Neural progenitor cell (in vitro differentiated cells): ENCODE measurements at places on chromosomes 11 and 22. TPM values are rescaled to one million over a fixed set of nuclear protein-coding genes. Genes with fewer than 3 reads are reported as not detected.

DNA sequence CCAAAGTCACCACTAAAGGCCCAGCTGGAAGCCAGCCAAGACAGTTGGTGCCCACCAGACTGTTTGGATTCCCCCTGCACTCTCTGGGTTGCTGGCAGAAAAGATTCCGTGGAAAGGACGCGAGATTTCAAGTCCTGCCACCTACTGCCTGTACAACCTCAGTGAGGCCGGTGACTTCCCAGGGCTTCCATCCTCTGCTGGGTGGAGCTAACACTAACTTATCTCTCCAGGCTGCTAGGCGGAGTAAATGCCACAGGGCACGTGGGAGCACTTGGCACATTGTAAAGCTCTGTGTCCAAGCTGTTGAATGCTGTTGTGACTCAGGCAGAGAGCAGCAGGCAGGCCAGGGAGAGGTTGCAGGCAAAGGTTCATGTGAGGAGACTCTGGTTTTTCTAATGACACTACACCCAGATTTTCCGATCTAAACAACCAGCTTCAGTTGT lies 50.9 kb upstream of the CDON start:
- H3K27me3 ChIP-seq, result no peaks in the 10 kb centered on the region
- H3K4me1 ChIP-seq, result peaks cover 13% of the 10 kb centered on the region
- no peaks in the 10 kb centered on the region for H3K36me3 ChIP-seq
- no peak overlapping the region for H3K4me3 ChIP-seq

DNA sequence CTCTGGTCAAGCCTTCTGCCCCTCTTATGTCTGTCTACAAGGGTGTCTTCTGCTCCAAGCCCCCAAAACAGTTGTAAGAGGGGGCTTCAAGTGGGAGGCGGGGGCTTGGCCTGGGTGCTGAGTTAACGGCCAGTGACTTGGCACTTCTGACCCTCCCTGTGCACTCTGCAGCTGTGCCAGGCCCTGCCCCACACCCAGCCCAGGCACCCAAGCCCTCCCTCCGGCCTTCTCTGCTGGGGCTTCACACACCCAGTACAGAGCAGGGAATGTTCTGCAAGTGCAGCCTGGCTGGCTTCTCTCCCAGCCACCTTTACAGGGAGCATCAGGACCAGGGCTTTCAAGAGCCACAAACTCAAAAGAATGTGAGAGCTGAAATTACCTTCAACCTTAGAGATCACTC lies 3.8 kb downstream of the TMEM121B start:
- peaks cover 10% of the 10 kb centered on the region for H3K27me3 ChIP-seq
- H3K4me3 ChIP-seq, result no peak overlapping the region
- peak overlapping the region; percentile 69 for H3K27ac ChIP-seq
- no peak for DNase-seq

DNA sequence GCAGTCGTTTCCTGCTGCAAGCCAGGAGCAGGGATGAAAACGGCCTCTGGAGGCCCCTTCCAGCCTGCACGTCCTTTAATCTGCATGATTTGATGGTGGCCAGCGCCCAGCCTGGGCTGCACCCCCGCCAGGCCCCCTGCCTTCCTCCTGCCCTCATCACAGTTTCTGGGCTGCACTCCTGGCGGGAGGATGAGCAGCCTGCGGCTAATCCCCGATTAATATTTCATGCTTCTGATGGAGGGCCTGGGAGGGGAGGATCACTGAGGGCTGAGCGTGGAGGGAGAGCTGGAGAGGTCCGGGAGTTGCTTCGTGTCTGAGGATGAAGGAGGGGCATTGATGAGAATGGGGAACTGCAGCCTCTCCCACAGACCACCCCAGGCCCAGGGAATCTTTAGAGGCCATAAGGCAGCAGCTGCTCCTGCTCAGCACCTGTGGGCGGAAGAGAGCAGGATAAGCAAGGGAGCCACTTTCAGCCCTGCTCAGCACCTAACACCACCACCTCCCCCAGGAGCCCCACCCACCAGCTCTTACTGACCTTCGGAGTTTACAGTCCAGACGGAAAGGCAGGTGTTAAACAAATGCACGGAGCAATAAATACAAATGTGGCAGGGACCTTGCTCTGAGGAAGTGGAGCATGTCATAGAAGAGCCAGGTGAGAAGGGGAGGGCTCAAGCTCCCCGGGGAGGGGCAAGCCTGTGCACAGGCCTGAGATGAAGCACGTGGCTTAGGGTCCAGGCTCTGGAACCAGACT lies 135.0 kb upstream of the NECTIN1 start:
- no peak overlapping the region for H3K4me3 ChIP-seq
- no peak overlapping the region for H3K27ac ChIP-seq
- peaks cover 6% of the 10 kb centered on the region for H3K4me1 ChIP-seq
- DNase-seq, result peak; percentile 16
- H3K36me3 ChIP-seq, result no peaks in the 10 kb centered on the region

DNA sequence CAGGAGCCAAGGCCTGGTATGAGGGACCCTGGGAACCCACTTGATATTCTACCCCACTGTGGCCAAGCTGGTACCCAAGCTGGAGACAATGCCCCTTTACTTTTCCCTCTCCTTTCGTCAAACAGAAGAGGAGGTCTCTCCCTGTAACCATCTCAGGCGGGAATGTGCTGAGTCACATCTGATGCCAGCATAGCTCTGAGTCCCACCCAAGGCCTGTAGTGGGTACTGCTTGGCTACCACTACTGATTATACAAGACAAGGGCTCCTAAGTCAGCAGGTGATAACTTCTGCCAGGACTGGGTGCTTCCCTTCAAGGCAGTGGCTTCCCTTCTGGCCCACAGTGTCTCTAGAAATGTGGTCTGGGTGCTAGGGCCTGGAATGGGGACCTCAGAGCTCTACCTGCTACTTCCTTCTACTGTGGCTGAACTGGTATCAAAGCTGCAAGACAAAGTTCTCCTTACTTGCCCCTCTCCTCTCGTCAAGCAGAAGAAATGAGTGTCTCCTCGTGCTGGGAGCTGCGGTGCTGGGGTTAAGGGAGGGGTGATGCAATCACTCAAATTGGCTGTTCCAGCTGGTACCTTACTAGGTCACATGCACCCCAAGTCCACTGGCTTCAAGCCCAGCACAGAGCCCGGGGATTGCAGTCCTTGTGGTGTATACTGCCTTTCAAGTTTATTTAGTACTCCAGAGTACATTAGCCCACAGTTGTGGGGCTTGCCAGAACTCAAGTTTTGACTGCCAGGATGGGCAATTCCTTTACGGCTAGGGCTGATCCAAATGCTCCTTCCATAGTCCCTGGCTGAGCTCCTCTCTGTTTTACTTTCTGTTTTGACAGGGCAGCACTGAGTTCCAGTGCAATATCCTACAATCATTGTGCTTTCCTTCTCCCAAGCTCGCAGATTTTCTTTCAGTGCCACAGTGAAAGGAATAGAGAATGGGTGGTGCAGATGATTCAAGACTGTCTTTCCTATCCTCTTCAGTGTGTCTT lies 419.7 kb upstream of the CNTN5 start:
- H3K27me3 ChIP-seq, result no peaks in the 10 kb centered on the region
- H3K4me1 ChIP-seq, result no peaks in the 10 kb centered on the region
- no peak for DNase-seq
- H3K27ac ChIP-seq, result no peak overlapping the region

DNA sequence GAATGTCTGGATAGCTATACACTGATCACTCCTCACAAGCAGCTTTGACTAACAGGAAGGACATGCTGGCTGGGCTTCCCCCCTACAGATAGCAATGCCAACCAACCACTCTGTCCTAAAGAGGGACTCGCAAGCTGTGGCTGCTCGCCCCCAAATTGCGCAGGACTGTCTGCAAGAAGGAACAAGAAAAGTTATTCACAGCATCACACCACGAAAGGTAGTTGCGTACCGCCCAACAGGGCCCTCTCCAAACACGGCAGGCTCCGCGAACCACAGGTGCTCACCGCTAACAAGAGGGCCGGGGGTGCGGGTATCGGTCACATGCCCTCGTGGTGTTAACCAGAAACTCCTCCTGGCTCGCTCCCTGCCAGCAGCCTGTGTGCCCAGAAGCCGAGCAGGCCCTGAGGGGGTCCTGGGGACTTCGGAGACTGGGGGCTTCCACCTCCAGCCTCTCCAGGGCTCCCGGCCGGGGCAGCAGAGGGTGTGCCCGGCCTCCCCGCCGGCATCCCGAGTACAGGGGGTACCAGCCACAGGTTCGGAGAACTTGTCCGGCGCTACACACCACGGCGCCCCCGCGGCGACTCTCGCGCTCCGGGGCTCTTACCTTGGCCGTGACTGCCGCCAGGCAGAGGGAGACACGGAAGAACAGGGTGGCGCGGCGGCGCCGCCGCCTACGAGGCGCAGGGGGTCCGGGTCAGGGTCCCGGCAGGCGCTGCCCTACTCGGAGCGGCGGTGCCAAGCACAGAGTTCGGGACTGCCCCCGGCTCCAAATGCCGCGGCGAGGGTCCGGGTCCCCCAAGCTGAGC lies 682 bp downstream of the LARGE1 start:
- H3K4me1 ChIP-seq, result peaks cover 33% of the 10 kb centered on the region
- no peak overlapping the region for H3K27ac ChIP-seq
- H3K27me3 ChIP-seq, result peaks cover 13% of the 10 kb centered on the region
- H3K4me3 ChIP-seq, result peak overlapping the region; percentile 81

Gene PHOX2A
- total RNA-seq, result not detected in 2 replicates

DNA sequence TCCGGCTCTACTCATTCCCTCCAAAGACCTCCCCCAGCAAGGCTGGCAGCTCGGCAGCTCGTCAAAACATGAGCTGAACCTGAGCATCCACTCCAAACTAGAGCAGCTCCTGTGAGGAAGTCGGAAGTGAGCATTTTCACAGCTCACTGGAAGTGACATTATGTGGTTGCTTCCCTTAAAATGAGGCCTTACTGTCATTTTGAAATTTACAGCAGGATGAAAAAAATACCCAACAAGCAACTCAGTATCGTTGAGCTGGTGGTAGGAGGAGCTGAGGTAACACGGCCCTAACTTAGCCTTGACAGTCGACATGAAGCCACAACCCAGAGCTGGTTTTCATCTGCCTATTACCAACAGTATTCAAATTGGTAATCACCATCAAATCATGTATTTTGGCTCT lies 38.0 kb upstream of the ARFGAP3 start:
- no peak for DNase-seq
- no peaks in the 10 kb centered on the region for H3K4me1 ChIP-seq
- H3K27ac ChIP-seq, result no peak overlapping the region
- H3K36me3 ChIP-seq, result no peaks in the 10 kb centered on the region
- H3K4me3 ChIP-seq, result no peak overlapping the region

Gene TRIM49
- not detected in 2 replicates for total RNA-seq

Gene OR4C3
- total RNA-seq, result not detected in 2 replicates

Gene POU2AF2
- not detected in 2 replicates for total RNA-seq

Gene ART1
- total RNA-seq, result not detected in 2 replicates

- H3K4me3 ChIP-seq, result no peak overlapping the region
- H3K27ac ChIP-seq, result no peak overlapping the region
- no peaks in the 10 kb centered on the region for H3K27me3 ChIP-seq
- DNase-seq, result no peak
These were observed 31.8 kb downstream of the GNAZ start for GRCh38 chr22:23102002-23102655.

- peaks cover 16% of the 10 kb centered on the region for H3K4me1 ChIP-seq
- no peak overlapping the region for H3K4me3 ChIP-seq
- H3K36me3 ChIP-seq, result no peaks in the 10 kb centered on the region
- H3K27ac ChIP-seq, result no peak overlapping the region
These were observed 89.1 kb upstream of the RTL6 start for GRCh38 chr22:44586999-44587736.

- no peak for DNase-seq
- no peaks in the 10 kb centered on the region for H3K27me3 ChIP-seq
- no peaks in the 10 kb centered on the region for H3K36me3 ChIP-seq
- H3K27ac ChIP-seq, result no peak overlapping the region
These were observed 20.7 kb downstream of the RPUSD4 start for GRCh38 chr11:126190792-126191191.

Gene KRTAP5-7
- total RNA-seq, result not detected in 2 replicates

- no peak overlapping the region for H3K27ac ChIP-seq
- no peaks in the 10 kb centered on the region for H3K27me3 ChIP-seq
- no peaks in the 10 kb centered on the region for H3K36me3 ChIP-seq
- peaks cover 11% of the 10 kb centered on the region for H3K4me1 ChIP-seq
- H3K4me3 ChIP-seq, result no peak overlapping the region
- DNase-seq, result no peak
These were observed 71.0 kb downstream of the PARVA start for GRCh38 chr11:12448131-12448939.

DNA sequence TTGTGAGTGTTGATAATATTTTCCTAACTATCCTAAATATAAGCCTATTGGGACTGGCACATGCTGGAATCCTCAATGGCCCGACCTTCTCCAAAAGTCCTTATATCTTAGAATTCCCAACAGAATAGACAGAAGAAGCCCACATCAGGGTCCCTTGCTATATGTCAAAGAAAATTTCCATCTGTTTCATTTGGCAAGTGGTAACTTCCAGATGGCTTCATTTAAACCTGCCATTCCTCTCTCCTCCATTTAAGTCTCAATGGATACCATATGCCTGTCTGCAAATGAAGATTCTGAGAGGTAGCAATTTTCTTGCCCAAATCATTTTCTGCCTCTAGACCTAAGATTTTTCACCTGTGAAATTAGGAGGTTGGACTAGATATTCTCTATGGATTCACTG lies 73.1 kb upstream of the KCNA4 start:
- H3K36me3 ChIP-seq, result no peaks in the 10 kb centered on the region
- H3K4me1 ChIP-seq, result no peaks in the 10 kb centered on the region
- no peak overlapping the region for H3K27ac ChIP-seq
- H3K4me3 ChIP-seq, result no peak overlapping the region
- no peaks in the 10 kb centered on the region for H3K27me3 ChIP-seq

Gene OR10A5
- total RNA-seq, result not detected in 2 replicates

Gene FIBIN
- 0.09 TPM in 1 of 2 replicates, not detected in the other for total RNA-seq

DNA sequence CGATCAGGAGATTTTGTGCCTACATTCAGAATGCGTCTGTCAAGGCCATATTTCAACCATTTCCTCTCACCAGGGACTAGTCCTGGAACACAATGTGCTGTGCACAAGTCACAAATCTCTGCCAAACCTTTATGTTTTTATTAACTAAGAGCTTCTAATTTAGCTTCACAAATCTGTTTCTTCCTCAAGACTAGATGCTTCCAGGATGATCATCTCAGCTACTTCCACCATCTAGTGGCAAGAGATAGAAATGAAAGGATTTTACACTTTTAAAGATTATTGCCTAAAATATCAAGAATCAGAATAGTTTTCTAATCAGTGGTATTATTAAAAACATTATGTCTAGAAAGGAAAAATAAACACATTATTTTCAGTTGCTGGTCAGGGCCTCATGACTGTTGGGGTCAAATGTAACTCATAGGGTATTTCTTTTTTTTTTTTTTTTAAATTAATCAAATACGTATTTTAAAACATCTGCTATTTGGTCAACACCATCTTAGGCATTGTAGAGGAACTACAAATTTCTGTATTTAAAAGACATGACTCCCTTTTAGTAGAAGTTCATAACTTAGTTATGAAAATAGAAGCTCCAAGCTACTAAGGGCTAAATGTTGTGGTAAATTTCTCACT lies 1102.6 kb downstream of the DLG2 start:
- peak; percentile 44 for DNase-seq
- H3K4me3 ChIP-seq, result no peak overlapping the region
- H3K27ac ChIP-seq, result no peak overlapping the region
- H3K36me3 ChIP-seq, result no peaks in the 10 kb centered on the region

GRCh38 chr11:20621679-20622078 lies 22.3 kb downstream of the SLC6A5 start:
- no peaks in the 10 kb centered on the region for H3K27me3 ChIP-seq
- no peak for DNase-seq
- H3K4me1 ChIP-seq, result no peaks in the 10 kb centered on the region
